ENCODE measurements at places on chromosomes 12 and 14.
A peak's percentile ranks its signal among the peaks of the same experiment; 100 is the strongest.

- DNase-seq = no peak
Observed at GRCh38 chr12:29582146-29582545, 84.7 kb upstream of the OVCH1 start.

- no peak for DNase-seq
Observed at GRCh38 chr12:27620121-27620520, 76.1 kb upstream of the REP15 start.

GRCh38 chr14:104724407-104724980 is 465 bp downstream of the ADSS1 start:
- DNase-seq = no peak

DNA sequence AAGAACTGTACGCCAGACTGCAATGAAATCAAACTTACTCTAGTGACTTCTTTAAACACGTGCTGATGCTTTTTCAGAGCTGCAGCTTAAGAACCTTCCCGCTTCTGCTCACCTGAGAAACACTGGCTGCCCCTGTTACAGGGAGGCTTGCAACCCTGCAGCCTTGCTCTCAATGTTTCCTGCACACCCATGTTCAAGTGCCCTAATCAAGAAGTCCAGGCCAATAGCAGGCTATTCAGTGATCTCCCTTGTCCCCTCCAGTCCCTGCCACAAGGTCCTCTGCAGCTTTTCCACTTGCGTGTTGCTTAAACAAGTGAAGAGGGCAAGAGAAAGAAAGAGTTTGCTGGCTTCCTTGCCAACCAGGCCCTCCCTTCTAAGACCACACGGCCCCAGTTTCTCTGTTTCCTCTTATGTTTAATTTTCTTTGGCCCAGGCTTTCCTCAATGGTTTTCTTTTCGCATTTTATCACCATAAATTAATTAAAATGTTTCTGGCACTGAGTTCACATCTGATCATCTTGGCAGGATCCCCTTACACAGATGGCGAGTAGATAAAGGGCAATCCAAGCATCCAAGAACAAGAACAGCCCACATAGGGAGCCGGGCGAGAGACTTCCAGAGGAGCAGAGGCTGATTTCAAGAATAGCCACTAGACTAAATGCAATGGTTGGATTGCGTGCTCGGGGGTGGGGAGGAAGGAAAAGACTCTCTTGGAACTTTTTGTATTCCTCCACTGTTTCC is 82.3 kb upstream of the CDKN3 start:
- no peak for DNase-seq

GRCh38 chr14:26621807-26622560 is 24.2 kb upstream of the NOVA1 start:
- no peak for DNase-seq

- DNase-seq = no peak
Observed at GRCh38 chr14:94882401-94882800, 112.5 kb upstream of the GSC start.

DNA sequence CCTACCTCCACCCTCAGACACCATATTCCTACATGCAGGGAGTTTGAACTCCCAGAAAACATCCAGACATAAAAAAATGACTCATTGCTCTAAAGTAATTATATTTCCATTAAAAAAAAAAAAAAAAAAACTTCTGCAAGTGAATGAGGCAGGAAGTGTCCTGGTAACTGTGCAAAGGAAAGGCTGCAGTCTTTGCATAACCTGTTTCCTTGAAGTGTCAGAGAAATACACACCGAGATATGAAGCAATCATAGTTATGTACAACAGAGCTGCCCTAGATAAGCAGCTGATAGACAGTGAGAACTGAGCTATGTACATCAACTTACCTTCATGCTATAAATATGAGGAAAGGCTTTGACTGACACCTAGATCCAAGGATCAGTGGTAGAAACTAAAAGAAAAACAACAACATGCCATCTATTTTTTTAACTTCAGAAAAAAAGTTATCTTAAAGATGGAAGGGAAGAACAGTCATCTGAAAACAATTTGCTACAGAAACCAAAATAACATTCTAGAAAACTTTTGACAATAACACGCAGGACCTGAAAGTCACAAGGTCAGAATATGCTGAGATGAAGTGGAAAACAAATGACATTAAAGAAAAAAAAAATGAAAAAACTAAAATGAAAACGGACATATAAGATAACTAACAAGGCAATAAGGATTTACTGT is 263.2 kb downstream of the SEC23A start:
- DNase-seq = no peak

- no peak for DNase-seq
Observed at GRCh38 chr12:11716794-11717518, 67.5 kb downstream of the ETV6 start.

GRCh38 chr14:55131370-55132137 is 2.5 kb downstream of the LGALS3 start:
- no peak for DNase-seq

GRCh38 chr14:93160353-93160801 is 24.3 kb downstream of the MOAP1 start:
- DNase-seq = no peak

GRCh38 chr14:95463171-95463901 is 53.1 kb downstream of the SYNE3 start:
- no peak for DNase-seq

GRCh38 chr12:13038491-13039161 is 5.6 kb upstream of the FAM234B start:
- no peak for DNase-seq

DNA sequence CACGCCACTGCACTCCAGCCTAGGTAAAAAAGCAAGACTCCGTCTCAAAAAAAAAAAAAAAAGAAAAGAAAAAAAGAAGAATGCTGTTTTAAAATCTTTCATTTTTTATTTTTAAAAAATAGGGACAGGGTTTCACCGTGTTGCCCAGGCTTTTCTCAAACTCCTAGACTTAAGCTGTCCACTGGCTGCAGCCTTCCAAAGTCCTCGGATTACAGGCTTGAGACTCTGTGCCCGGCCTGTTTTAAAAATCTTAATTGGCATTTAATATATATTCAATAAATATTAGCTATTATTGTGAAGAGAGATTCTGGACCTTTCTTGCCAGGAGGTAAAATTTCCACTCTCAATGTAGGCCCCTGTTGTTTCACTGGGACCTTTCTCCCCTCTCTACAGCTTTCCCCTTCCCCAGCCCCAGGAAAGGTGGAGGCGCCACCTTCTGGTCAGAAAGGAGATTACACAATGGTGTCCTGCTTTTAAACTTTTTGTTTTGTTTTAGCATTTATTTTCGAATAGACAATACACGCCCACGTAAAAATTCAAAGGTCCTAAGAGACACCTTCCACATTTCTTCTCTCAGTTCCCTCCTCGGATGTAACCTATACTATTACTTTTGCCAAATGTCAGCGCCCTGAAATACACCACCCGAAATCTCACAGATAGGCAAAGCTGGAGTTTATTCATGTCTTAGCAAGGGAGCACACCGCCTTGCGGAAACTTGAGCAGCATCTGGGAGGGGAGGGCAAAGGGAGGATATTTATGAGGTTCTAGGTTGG is 23.8 kb upstream of the PHC1 start:
- DNase-seq = peak; percentile 26

DNA sequence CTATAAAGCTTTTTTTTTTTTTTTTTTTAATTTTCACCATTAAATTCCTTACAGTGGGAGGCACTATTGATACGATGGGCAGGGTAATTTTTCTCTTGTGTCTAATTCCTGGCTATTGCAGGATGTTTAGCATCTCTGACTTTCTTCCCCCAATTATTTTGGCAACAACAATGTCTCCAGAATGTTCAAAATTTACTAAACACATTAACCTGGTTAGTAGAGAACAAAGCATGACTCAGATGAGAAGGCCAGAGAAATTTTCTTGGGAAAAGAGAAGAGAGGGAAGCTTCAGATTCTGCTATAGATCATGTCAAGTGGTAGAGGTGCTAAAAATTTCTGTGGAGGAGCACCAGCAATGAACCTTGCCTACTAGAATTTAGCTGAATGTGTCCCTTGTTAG is 171.5 kb upstream of the PRICKLE1 start:
- no peak for DNase-seq

DNA sequence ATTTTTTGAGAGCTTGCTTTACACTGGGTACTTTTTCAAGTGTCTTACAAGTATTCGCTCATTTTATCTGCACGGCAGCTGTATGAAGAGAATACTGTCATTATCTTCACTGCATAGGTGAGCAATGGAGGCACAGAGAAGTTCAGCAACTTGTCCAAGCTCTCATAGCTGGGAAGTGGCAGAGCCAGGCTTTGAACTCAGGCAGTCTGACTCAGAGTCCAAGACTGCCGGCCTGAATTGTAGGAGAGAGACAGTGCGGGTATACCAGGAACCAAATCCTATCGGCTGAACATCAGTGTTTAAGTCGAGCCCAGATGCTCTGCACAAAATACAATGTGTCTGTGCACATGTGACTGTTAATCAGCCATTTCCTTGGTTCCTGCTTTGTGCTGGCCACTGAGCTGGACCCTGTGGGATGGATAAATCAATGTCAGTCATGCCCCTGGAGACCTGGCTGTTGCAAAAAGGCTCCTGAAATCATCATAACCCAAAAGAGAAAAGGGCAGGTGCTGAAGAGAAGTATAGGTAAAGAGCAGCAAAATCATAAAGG is 474.6 kb downstream of the DPF3 start:
- no peak for DNase-seq

DNA sequence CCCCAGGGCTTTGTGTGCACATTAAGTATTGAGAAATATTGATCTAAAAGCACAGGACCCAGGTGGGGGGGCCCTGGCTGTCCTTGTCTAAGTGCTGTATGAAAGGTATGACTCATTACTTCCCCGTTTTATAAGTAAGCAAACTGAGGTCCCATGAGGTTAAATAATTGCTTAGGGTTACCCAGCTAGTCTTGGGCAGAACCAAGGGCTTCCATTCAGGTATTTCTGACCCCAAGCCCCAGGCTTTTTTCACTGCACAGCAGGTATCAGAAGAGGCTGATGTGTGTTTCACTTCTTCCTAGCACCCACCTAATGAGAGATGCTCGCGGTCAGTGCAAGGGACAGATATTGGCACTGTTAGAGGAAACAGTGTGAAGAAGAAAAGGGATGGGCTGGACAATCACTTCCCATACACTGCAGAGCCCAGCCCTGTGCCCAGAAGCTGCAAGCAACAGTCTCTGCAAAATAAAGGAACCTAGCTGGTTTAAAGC is 4.7 kb upstream of the TC2N start:
- DNase-seq = no peak

GRCh38 chr14:64444140-64444539 is 21.2 kb upstream of the AKAP5 start:
- DNase-seq = no peak

DNA sequence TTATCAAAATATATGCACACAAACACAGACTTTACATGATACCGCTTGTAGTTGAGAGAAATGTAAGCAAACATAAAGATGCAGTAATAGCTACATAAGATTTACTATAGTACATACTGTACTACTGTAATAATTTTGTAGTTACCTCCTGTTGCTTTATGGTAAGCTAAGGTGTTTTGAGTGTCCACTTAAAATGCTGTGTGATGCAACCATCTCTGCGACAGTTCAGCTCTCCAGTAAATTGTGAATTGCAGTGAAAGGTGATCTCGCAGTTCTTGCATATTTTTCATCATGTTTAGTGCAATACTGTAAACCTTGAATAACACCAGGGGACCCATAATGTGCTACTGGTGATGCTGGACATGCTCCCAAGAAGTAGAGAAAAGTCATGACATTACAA is 21.6 kb downstream of the ZC3H14 start:
- DNase-seq = no peak

DNA sequence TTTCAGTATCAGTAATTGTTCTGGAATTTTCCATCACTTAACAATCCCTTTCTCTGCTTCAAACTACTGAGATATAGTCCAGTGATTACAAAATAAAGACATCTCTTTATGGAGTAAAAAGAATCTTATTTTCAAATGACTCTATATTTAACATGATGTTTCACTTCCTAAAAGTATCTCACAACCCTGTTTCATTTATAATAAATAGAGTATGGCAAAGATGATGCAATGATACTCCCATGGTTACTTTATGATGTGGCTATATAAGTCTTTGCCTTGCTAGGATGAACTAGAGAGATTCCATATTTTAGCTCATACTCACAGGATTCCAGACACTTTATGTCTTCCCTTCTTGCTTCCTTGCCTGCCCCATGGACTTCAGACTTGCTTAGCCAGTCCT is 953.5 kb upstream of the MDGA2 start:
- no peak for DNase-seq

DNA sequence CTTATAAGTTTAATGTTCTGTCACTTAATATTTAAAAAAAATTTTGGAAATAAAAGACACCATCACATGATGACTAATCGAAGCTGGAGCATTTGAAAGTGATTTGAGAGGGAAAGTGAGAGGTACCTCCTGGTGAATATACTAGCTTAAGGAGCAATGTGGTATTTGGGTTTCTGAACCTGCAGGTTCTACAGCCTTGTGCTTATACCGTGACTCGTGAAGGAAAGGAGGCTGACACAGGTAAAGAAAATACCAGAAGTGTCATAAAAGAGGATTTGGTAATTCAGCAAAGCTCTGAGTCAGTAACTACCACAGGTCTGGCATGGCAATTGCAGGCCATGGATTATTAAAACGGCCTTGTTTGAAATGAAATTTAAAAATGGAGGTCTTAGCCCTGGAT is 151.0 kb downstream of the SLC38A4 start:
- DNase-seq = no peak

DNA sequence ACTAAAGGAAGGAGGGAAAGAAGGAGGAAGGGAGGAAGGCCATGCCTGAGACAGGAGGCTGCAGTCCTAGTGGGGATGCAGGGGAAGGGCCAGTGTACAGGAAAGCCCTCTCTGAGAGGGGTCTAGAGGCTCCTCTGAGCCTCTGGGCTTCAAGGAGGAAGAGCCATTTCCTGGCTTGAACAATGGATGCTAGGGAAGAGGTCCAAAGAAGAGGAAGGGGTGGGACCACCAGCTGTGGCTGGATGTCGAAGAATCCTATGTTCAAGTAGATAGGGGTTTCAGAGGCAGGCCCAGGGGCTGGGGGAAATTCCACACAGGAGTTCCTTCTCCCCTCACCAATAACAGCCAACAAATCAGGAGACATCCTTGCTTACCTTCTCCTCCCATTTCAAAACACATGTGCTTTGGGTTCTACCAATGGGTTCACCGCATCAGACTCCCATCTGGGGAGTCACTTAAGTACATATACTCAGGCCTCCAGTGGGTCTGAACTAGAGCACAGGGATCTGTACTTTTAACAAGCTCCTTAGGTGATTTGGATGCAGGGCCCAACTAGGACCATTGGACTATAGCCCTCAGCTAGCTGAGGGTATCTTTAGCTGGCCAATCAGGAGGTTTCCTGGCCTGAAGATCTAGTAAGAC is 32.4 kb downstream of the PRPF40B start:
- no peak for DNase-seq

GRCh38 chr12:15733136-15733535 is 56.1 kb downstream of the EPS8 start:
- DNase-seq = no peak

- DNase-seq = no peak
Observed at GRCh38 chr12:21662122-21662792, 4.6 kb upstream of the LDHB start.

DNA sequence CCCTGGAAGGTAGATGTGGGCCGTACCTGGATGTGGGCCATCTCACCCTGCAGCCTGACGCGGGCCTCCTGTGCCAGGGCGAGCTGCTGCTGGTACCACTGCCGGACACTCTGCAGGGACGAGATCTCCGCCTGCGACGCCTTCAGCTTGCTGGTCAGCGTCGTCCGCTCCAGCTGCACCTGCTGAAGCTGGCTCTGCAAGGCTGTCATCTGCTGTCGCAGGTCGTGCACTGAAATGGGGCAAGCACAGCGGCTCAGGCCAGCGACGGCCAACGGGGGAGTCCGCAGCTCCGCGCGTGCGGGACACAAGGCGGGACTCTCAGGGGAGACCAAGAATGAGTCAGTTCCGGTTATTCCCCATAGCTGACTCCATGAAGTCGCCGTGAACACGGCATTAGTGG is 26.9 kb downstream of the GOLGA3 start:
- no peak for DNase-seq

Measured in stimulated activated CD4-positive, alpha-beta T cell treated with anti-CD3 and anti-CD28 coated beads, Interleukin-1b, Interleukin-23, amount 100 ng/mL, for 1 hour (primary cell).